ENCODE measurements at places on chromosomes 1 and 21.

- no peak for DNase-seq
Measured at GRCh38 chr1:88655685-88656299, 28.3 kb upstream of the PKN2 start.

GRCh38 chr1:4854367-4854766, 200.0 kb downstream of the AJAP1 start:
- DNase-seq = no peak

- DNase-seq = no peak
Measured at GRCh38 chr1:201456499-201457309, 12.3 kb downstream of the PHLDA3 start.

DNA sequence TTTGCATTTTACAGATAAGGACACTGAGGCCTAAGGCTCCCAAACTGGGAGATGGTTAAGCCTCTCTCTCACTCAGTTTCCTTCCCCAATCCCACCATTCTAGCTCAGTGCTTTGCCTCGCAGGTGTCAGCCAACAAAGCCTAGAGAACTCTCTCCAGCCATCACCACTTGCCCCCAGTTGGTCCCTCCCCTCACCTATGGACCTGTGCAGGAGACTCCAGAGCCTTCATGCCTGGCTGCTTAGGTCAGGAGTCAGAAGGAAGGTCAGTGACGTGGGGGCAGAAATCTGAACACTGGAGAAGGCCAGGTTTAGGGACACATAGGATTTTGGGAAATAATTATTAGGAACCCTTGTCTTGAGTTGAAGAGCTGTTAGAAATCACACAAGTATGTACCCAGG, 295.3 kb downstream of the PTPRU start:
- no peak for DNase-seq
